ENCODE measurements at places on chromosomes 1 and 21.
A peak's percentile ranks its signal among the peaks of the same experiment; 100 is the strongest.

- DNase-seq, result no peak
These were observed 267.9 kb downstream of the ZNF326 start for GRCh38 chr1:90262791-90263190.

DNA sequence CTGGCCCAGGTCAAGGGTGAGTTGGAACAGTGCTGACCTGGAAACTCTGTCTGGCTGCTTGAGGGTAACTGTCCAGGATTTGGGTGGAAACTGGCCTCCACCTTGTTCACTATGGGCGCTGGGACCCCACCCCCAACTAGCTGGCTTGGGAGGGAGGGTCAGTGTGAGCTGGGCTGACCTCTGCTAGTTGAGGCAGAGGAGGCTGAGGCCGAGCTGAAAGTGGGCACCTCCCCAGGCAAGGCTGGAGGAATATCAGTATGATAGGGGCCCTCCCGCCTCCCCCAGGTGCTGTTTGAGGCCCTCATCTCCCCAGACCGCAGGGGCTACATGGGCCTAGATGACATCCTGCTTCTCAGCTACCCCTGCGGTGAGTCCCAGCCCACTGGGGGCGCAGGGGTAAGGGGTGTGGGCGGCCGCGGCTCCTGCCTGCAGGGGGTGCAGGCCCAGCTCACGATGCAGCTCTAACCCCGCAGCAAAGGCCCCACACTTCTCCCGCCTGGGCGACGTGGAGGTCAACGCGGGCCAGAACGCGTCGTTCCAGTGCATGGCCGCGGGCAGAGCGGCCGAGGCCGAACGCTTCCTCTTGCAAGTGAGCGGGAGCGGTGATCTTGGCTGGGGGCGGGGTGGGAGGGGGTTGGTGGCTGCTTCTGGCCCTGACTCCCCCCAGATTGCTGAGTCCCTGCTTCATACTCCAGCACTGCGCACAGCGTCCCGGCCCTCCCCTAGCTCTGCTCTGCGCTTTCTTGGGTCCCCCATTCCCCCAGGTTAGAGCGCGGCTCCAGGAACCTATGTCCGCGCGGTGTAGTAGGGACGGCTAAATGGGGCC is 22.9 kb downstream of the PTPRU start:
- no peak for DNase-seq

DNA sequence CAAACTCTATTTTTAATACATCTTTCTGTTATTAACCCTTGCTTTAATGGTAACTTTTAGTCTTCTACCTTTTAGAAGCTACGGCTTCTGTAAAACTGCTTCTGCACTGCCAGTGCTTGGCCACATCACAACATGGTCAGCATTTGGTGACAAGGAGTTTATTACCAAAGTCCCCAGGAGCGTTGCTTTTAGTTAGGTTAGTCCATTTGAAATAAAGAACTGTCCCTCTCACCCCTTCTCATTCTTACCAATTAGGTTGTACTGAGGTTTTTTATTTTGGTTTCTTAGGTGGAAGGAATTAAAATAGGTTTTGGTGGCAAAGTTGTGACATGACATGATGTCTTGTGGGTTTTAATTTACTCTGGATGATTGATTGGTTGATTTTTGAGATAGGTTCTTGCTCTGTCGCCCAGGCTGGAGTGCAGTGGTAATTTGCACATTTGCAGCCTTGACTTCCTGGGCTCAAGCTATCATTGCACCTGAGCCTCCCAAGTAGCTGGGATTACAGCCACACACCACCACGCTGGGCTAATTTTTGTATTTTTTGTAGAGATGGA is 39.2 kb downstream of the SPEN start:
- no peak for DNase-seq

DNA sequence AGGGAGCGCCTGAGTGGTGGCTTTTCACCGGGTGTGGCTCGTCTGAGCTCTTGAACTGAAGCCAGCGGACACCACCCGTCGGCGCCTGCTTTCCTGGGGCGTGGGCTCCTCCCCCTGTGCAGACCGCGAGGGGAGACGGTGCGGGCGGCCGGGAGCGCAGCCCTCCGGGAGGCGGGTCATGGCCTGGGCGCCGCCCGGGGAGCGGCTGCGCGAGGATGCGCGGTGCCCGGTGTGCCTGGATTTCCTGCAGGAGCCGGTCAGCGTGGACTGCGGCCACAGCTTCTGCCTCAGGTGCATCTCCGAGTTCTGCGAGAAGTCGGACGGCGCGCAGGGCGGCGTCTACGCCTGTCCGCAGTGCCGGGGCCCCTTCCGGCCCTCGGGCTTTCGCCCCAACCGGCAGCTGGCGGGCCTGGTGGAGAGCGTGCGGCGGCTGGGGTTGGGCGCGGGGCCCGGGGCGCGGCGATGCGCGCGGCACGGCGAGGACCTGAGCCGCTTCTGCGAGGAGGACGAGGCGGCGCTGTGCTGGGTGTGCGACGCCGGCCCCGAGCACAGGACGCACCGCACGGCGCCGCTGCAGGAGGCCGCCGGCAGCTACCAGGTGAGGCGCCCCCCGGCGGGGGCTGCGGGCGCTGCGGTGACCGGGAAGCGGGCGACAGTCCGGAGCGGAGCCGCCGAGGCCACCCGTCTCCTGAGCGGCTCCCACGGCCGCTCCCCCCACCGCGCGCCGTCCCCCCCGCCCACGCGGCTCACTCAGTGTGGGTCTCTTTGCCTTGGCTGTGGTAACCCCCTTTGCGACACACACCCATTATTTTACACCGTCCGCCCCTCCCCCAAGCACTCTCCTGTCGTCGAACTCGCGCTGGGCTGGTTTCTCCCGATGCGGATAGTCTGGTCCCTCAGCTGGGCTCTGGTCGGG is at the start of gene TRIM58:
Gene TRIM58 (plus strand): TSS at position 119 of the 916 bp plus-strand sequence. CDS start 60 bp downstream, at position 179.
- peak; percentile 65 for DNase-seq

DNA sequence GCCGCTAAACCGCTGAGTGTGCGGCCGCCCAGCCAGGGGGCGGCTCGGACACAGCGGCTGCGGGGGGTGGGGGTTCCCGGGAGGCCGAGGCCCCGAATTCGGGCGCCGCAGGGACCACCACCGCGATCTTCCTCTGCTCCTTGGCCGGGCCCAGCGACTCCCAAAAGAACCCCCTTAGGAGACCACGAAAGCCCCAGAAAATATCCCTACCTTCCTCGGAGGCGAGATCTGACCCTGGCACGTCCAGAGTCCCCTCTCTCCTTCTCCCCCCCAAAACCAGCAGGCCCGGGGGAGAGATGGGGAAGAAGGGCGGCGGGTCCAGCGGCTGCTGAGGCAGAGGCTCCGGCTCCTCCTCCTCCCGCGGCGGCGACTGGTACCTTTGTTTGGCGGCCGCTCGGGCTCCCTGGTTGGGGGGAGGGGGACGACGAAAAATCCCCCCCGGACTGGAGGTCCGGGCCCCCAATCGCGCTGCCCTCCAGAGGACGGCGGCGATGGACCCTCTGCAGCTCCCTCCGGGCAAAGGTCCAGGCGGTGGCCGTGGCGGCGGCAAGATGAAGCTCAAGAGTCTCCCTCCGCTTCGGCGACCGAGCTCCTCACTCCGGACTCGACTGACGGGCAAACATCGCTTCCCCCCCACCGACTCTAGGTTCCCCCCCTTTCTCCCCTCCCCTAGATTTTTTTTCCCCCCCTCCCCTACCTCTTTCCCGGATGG is at the start of gene ARID4B:
Gene ARID4B (minus strand): TSS at position 621 of the 712 bp plus-strand sequence. CDS start 1,260 bp downstream, outside the sequence.
- peak; percentile 83 for DNase-seq

DNA sequence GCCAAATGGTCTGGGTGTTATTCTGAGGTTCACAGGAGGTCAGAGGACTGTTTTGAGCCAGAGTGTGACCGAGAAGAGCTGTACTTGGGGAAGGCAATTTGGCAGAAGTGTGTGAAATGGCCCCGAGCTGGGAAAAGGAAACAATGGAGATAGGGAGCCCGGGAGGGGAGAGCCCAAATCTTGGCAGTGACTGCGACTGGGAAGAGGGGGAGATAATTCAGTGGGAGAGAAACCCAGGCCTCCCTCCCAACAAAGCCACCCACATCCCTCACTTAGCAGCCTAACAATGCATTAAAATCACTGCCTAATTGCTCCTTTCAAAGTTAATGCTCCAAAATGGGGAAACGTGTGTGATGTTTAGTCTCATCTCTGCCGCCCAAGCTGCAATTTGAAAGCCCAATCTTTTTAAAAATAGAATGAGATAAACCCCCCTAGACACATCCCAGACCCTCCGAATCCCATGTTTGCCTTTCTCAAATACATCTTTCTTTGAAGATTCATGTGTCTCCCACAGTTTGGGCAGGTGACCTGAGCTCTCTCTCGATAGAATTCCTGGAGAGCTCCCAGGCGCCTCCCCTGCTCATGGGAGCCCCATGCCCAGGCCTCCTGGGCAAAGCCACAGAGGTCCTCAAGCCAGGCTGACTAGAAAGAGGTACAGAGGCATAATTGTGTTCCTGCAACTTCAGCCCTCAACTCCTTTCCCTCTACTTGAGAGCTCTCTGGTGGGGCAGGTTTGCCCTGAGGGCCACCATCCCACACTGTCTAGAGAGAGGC is 17.3 kb downstream of the LRRC52 start:
- DNase-seq, result no peak

DNA sequence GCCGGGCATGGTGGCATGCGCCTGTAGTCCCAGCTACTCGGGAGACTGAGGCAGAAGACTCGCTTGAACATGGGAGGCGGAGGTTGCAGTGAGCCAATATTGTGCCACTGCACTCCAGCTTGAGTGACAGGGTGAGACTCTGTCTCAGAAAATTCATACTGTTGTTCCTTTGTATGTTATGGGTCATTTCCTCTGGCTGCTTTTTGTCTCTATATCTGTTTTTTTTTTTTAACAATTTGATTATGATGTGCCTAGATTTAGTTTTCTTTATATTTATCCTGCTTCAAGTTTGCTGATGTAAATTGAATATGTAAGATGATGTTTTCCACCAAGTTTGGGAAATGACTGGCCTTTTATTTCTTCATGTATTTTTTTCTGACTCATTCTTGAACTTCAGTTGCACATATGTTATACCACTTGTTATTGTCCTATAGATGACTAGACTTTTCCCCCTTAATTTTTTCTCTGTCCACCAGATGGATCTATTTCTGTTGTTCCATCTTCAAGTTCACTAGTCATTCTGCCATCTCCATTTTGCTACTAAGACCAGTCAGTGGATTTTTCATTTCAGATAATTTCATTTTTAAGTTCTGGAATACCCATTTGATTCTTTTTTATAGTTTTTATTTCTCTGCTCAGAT is 173.5 kb downstream of the GALNT2 start:
- DNase-seq, result no peak

- DNase-seq, result peak; percentile 65
These were observed 66.5 kb downstream of the SH3BGR start for GRCh38 chr21:39518055-39518846.

DNA sequence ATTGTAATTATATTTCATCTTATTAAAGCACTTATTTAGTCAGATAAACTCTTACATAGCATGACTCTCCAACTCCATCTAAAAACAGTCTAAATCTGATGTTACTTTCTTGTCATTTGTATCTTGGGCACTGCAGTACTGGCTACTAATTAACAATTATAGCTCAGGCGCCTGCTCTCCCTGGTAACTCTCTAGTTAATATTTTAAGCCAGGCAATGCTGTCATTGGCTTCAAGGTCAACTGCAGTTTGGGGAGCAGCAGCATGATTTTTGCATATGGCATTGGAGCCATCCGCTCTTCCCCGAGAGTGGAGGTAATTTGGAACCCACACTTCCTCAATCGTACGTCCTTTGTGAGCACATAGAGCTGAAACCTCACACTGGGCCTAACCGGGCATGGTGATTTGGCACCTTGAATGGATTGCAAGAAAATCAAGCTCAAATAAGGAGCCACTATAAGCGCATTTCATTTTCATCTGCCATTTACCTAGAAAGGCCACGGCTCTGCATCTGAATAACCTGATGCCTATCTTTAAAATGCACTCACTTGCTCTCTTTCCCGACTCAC is 187.7 kb downstream of the KAZN start:
- no peak for DNase-seq

GRCh38 chr1:223230161-223230881 is 87.3 kb upstream of the TLR5 start:
- peak; percentile 75 for DNase-seq

GRCh38 chr1:64318428-64318827 is 115.0 kb downstream of the UBE2U start:
- DNase-seq, result no peak

DNA sequence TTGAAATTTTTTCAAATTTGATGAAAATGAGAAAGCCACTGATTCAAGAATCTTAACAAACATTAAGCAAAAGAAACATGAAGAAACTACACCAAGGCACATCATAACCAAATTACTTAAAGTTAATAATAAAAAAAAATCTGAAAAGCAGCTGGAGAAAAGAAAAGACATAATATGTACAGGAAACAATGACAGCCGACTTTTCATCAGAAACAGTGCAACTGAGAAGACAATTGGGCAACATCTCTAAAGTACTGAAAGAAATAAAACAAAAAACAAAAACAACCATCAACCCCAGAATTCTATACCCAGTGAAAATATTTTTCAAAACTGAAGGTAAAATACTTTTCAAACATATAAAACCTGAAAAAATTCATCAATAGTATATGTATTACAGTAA is 73.8 kb upstream of the DMRTA2 start:
- no peak for DNase-seq

DNA sequence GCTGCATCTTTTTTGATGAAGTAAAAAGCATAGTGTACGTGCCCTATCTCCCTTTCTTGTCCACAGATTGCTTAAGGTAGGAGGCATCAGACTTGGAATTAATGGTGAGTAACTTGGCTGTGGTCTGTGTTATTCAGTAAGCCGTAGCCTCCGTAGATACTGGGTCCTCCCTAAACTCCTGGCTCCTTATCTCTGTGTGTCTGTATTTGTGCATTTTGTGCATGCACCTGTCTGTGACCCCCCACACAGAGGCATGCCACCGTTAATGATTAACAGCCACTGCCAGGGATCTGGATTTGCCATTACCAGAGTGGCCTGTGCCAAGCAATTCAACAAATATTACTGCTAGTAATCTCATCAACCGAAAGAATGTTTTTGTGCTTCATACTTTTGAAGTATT is 31.9 kb downstream of the MAP3K21 start:
- DNase-seq, result no peak

DNA sequence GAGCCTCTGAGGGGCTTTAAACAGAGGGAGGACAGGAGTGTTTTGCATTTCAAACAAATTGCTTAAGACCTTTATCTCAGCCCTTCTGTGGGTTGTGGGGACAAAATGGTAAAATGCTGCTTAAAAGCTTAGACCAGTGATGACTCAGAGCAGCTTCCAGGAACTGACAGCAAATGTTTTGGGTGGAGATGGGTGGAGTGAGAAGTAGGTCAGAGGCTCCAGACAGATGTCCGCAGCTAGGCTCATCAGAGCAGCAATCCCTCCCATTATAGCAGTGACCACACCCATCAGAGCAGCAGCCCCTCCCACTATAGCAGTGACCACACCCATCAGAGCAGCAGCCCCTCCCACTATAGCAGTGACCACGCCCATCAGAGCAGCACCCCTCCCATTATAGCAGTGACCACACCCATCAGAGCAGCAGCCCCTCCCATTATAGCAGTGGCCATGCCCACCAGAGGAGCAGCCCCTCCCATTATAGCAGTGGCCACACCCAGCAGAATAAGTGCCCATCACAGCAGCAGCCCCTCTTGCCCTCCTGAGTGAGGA is 532.2 kb downstream of the MATN1 start:
- DNase-seq, result no peak

GRCh38 chr21:44748621-44749020 is 37.2 kb upstream of the TSPEAR start:
- no peak for DNase-seq

GRCh38 chr21:24420689-24421088 is 1186.6 kb downstream of the MRPL39 start:
- no peak for DNase-seq
